ENCODE measurements at places on chromosomes 11 and 22.
A peak's percentile ranks its signal among the peaks of the same experiment; 100 is the strongest.

DNA sequence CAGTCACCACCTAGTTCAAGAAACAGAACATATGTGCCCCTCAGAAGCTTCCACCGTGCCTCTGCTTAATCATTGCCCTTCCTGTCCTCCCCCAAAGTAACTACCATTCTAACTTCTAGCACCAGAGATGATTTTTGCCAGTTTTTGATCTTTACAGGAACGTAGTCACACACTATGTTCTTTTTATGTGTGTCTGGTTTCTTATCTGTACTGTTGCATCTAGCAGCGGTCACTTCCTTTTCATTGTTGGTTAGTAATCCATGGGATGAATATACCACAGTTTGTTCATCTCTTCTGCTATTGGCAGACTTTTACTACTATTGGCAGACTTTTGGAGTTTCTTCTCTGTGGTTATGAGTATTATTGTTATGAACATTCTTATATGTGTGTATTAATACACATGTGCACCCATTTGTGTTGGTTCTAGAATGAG is 34.6 kb downstream of the SPECC1L start:
- DNase-seq = no peak

- DNase-seq = no peak
Measured at GRCh38 chr11:65569164-65569972, 909 bp upstream of the ZNRD2 start.

- peak; percentile 42 for DNase-seq
Measured at GRCh38 chr11:124746621-124747243, 5.3 kb downstream of the VSIG2 start.

DNA sequence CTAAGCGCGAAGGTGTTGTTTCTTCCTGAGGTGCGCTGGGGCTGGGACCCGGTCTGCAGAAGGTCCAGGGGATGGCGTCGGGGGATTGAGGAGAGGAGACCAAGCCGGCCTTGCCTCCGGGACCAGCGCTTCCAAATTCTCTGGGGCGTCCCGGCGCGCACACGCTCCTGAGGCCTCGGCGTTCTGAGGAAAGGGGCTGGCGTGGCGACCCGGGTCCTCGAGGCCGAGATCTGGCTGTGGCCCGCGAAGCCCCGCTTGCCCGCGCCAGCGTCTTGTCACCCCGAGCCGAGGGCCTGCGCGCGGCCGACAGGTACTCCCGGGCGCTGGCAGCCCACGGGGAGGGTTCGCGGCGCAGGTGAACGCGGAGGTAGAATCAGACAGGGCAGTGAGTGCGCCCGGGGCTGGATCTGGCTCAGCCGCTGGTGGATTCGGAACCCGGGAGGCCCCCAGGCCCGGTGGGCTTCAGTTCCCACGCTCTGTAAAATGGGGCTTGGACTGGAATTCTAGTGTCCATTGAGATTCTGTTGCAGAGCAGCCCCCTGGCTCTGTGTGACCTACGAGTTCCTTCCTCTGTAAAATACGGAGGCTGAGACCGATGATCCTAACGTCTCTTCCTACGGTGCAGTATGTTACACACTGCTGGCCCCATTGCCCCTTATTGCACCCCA is 14.7 kb downstream of the SSH3 start:
- peak; percentile 36 for DNase-seq

DNA sequence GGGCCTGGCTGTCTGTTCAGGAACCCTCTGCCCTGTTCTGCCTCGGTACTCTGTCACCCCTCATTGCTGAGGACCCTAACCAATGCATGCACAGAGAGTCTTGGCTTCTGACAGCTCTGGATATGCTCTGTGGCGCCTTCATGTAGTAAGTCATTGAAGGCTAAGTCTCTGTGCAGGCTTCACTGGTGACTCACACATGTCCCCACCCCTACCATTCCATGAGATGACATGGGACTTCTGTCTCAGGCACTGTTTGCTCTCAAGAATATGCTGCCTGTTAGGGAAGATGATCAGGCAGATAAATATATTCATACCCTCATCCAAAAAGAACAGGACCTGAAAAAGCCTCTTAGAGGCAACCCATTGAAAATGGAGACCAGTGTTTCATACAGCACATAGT is 43.6 kb upstream of the HORMAD2 start:
- no peak for DNase-seq

GRCh38 chr11:329886-330253 is 9.2 kb upstream of the IFITM3 start:
- DNase-seq = no peak

- DNase-seq = no peak
Measured at GRCh38 chr22:35195821-35196220, 61.5 kb upstream of the HMGXB4 start.

- peak; percentile 60 for DNase-seq
Measured at GRCh38 chr11:99015634-99016454, 4.9 kb upstream of the CNTN5 start.

DNA sequence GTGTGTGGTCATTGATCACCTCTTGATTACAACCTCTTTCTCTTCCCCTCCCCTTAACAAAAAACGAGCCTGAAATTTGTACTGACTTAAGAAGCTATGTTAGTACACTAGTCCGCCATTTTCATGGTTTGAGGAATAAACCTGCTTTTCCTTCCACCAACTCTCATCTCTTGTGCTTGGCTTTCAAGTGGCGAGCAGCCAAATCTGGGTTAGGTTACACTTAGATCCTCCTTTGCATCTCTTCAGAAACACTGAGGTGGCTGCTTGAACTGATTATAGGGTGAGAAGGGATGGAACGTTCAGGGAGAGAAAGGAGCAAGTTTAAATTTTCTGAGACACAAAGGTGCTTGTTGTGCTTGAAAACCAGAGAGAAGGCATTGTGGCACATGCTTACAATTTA is 2171.4 kb downstream of the LRRC4C start:
- DNase-seq = no peak

DNA sequence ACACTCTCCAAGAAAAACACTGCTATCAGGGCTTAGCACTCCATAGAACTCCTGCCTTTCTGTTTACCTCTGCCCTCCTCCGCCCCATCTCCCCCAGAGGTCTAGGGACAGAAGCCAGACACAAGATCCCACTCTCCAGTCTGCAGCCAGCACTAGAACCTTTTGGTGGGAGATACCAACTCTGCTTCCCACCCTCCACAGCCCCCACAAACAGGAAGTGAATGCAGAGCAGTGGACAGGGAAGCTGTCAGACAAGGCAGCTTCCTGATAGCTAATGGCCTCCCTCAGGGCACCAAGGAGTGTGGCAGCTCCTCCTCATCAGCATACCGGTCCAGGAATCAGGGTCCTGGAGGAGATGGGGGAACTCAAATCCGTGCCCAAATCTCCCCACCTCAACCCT is 5.1 kb downstream of the SCN4B start:
- DNase-seq = no peak

GRCh38 chr11:79088967-79089366 is 351.9 kb downstream of the TENM4 start:
- no peak for DNase-seq

- peak; percentile 90 for DNase-seq
Measured at GRCh38 chr11:17389211-17389956, 925 bp upstream of the KCNJ11 start.

DNA sequence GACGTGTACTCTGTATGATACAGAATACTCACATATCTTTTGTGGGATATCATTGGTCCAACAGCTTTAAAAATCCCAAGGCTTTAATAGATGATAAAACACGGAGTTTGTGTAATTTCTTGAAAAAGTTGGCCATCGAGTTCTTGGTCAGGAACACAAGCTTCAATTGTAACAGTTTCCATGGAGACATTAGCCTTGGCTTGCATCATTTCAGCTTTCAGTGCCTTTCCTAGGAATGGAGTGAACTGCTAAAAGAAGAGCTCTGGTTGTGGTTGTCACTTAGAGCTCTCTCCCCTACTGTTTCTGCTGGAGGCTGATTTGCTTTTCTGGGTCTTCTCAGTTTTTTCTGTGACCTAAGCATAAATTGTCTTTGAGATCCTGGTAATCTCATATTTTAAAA is 14.2 kb downstream of the BMAL1 start:
- DNase-seq = no peak

DNA sequence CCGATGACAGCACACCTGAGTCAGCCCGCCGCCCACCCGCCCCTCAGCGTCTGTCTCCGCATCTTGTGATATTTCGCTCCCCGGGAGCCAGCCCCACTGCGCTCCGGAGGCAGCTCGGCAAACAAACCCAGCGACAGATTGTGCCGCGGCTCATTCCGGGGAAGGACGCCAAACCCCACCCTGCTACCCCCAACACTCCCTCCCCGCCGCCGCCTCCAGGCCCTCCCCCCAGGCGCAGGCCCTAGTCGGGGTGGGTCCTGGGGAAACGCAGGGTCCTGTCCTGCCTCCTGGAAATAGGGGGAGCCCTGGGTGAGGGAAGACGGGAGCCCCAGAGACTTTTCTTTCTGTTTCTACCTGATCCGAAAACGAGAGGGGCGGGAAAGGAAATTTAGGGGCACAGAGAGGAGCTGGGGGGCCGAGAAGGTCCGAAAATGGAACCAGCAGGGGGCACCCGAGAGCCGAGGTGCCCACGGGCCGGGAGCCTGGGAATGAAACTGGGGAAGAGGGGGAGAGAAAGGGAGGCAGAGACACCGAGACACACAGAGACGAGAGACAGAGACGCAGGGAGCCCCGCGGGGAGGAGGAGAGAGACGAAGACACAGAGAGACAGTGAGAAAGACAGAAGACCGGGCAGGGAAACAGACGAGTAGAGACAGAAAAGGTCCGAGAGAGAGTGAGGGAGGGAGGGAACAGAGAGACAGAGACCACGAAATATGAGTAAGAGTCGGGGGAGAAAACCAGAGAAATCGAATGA is 1.7 kb upstream of the RTN4RL2 start:
- DNase-seq = peak; percentile 29

- no peak for DNase-seq
Measured at GRCh38 chr22:24009227-24010017, 1.7 kb upstream of the CABIN1 start.

DNA sequence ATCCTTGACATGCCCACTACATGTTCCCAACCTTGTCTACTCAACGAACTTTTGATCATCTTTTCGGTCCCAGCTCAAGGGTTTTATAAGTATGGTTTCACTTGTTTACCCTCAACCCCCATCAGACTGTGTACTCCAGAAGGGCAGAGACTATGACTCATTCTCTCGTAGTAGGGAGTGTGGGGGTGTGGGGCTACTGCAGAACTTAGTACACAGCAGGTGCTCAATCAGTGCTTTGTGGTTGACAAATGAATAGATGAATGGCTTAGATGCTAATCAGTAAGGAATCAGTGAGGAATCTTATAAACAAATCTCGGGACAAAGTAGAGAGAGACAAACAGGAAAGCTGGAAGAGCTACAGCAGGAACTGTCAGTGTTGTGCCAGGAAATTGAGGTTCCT is 151.7 kb upstream of the PLET1 start:
- no peak for DNase-seq

- DNase-seq = no peak
Measured at GRCh38 chr11:119673759-119674336, 55.2 kb downstream of the NECTIN1 start.

DNA sequence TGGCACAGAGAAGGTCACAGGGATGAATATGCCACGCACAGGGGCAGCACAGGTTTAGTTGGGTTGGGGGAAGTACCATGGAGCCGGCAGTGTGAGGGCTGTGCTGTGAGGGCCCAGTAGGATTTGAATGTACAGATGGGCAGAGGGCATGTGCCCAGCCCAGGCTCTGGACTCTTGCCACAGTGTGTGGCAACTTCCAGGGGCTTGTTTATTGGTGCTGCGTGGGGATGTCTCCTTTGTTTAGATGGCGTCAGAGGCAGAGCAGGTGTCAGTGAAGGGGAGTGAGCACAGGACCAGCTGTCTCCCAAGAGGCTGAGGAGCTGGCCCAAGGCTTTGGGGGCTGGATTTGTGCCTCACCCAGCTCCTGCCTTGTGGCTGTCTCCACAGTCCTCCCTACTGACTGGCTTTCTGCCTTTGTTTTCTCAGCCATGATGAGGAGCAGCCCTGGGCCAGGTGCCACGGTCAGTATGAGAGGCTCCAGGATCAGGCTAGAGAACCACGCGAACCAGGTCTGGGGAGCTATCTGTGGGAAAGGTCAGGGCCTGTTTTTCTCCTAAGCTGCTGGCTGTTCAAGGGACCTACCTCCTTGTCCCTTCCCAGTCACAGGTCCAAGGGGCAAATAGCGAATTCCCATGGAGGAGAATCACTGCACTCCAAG is 21.9 kb downstream of the SUN2 start:
- DNase-seq = no peak

DNA sequence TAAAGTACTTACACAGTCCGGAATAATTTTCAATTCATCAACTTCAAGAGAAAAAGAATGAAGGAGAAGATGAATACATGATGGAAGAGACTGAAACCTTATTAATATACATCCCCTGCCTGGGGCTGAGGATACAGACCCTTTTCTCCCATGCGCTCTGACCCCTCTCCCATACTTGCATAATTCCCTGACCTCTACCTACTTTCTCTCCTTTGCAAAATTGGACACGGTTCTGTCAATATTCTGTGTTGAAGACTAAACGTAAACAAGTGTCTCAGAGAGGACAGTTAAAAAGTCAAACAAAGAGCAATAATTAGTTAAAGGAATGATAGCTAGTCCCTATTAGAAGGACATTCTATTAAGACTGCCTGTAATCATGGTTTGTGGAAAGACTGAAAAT is 7.5 kb downstream of the PRDM10 start:
- no peak for DNase-seq

- no peak for DNase-seq
Measured at GRCh38 chr11:117466966-117467365, 139.3 kb downstream of the CEP164 start.

DNA sequence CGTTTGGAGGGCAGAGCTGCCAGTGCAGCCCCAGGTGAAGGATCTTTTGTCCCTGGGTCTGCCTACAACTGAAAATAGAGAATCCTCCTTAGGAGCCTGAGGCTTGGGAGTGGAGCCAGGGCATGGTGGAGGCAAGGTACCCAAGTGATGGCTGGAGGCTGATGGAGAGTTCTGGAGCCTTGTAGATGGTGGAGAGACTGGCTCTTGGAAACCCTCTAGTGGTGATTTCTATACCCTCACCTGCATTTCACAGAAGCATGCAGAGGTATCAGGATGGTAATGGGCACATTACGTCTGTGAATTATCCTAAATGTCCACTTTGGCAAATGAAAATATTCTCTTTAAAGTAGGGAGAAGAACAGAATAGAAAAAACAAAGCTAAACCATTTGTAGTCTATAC is 44.4 kb downstream of the INSC start:
- no peak for DNase-seq

DNA sequence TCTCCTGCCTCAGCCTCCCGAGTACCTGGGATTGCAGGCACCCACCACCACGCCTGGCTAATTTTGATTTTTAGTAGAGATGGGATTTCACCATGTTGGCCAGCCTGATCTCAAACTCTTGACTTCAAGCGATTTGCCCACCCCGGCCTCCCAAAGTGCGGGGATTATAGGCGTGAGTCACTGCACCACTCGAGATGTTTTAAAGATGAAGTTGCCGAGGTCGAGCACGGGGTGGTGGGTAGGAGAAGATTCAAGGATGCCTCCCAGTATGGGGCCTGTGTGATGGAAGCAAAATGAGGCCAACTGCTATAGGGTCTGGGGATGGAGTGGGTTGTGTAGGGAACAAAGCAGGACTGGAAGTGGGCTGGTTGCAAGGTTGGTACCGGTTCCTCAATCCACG is 245.2 kb downstream of the MN1 start:
- DNase-seq = no peak

GRCh38 chr11:82959987-82960778 is 58.6 kb downstream of the DDIAS start:
- no peak for DNase-seq

GRCh38 chr11:73401924-73402833 is 26.0 kb downstream of the RELT start:
- no peak for DNase-seq
